Myocyte (in vitro differentiated cells): ENCODE measurements at places on chromosomes 12 and 14. TPM values are rescaled to one million over a fixed set of nuclear protein-coding genes. Genes with fewer than 3 reads are reported as not detected.

Gene KRT85
- not detected in 2 replicates for total RNA-seq

Gene ZNF605
- 8.9 and 17.3 TPM in 2 replicates for total RNA-seq

Gene DBX2
- total RNA-seq = not detected in 2 replicates

Gene FAM186B
- total RNA-seq = 0.10 and 0.27 TPM in 2 replicates

Gene TAS2R19
- 1.7 and 2.0 TPM in 2 replicates for total RNA-seq

Gene PTPRQ
- total RNA-seq = 0.47 and 0.72 TPM in 2 replicates

Gene ZFP36L1
- total RNA-seq = 194 and 260 TPM in 2 replicates

Gene SCN8A
- 7.4 and 13.7 TPM in 2 replicates for total RNA-seq

GRCh38 chr14:78029601-78030372, 140.4 kb upstream of the NRXN3 start:
- DNase-seq = no peak

DNA sequence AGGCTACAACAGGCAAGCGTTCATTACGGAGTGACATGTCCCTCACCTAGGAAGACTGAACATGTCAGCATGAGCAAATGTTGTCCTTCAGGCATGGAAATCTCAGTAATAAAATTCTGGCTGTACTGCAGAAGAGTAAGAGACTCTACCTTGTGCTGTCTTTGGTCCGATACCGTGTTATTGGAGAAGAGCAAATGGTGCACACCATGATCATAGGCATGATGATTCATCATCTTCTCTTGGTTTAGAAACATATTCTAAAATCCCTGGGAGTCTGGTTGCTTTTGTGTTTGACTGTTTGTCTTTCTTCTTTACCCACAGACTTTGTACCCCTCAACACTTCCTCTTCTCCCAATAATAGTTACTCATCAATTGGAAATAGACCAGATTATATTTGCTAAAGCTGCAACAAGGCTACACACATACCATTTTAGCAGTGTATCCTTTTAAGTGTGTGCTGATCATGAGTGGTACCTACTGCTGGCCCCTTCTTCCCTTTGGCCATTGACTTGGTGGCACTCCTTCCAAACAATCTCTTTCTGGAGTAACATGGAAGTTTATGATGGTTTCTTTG, 93.5 kb downstream of the RTN1 start:
- DNase-seq = no peak

- DNase-seq = peak; percentile 17
These were observed 440.8 kb downstream of the EGLN3 start for GRCh38 chr14:33510063-33510481.

DNA sequence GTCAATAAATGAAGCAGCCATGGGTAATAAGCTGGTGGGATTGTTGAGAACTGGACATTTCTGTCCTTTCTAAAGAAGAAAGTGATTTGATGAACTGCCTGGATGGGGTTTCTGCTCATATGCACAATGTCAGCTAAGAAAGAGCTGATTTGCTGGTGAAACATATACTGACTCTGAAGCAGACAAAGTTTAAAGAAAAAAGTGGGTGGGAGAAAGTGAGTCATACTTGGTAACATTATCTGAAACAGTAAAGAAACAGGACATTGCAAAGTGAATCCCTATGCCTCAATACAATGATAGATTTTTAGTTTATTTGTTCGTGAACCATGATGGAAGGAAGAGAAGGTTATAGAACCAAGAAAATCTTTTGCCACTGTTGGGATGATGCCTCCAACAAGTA, 95.6 kb upstream of the DNM1L start:
- DNase-seq = no peak

GRCh38 chr12:1832801-1833595, 12.6 kb downstream of the LRTM2 start:
- no peak for DNase-seq

- DNase-seq = peak; percentile 49
These were observed 34.9 kb upstream of the EML1 start for GRCh38 chr14:99758121-99758821.

DNA sequence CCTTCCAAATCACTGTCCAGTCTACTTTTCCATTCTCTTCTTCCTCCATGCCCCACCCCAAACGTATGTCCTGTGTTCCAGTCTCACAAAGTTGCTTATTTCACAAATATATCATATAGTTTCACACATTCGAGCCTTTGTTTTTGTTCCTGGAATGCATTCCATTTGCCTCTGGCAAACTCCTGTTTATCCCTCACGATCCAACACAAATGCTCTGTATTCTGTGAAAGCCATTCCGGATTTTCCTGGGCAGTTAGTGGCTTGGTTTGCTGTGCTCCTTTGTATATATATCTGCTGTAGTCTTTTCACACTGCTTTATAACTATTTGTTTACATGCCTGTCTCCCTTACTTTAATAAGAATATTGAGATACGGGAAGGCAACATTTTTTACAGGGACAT, 9.0 kb downstream of the RIC8B start:
- no peak for DNase-seq

GRCh38 chr12:112862636-112863290, 44.0 kb upstream of the OAS1 start:
- DNase-seq = peak; percentile 11

DNA sequence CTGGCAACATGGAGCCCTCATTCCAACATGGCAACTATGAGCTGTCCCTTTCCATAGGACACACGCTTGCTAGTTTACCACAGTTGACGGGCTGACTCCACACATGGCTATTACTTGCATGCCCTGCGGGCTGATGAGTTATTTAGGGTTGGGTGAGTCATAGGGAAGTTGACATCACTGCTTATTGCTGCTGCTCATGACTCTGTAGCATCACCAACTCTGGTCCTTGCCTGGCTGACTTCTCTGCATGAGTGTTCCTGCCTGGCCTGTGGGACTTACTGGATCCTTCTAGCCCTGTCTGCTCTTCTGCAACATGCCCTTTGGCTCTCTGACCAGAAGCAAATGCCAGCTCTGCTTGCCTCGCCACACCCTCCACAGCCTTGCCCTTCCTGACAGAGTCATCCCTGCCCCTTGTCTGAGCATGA, 199.5 kb downstream of the ANO6 start:
- peak; percentile 99 for DNase-seq

DNA sequence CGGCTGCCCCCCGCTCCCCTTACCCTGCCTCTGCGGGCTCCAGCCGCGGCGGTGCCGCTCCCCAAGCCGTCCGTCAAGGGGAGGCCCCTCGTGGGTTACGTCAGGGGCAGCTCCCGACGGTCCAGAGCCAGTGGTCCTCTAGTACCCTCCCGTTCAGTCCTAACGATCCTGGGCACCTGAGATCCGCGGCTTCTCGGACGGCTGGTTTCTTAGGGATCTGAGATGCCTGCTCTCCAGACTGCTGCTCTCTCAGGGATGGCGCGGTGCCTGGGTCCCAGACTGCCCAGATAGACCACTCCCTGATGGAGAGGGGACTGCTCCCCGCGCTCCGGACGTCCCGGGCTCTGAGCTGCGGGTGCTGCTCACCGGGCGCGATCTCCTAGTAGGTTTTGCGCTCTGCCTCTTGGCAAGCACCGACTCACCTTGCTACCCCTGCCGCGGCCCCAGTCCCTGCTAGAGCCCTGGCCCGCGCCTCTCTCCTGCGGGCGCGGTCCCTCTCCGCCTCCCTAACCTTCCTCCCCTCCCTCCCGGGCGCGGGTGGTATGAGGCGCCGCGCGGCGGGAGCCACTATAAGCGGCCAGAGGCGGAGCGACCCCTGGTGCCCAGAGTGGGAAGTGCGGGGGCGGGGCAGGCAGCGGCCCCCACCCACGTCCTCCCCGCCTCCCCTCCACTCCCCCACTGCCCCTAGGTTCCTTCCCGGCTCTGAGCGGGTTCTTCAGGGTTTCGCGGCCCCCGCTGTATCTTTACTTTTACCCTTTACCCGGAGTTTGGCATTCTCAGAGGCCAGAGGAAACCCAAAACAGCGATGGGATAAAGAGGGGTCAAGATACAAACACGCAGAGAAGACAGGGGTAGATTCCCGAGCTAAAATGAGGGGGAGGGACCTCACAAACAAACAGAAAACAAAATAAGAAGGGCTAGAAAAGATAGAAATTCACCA, at the start of gene C1QL4:
C1QL4 (minus strand) TSS at position 544 of the 940 bp plus-strand sequence. CDS start 711 bp downstream, outside the sequence.
- DNase-seq = peak; percentile 80

- no peak for DNase-seq
These were observed 14.3 kb upstream of the DYNC1H1 start for GRCh38 chr14:101950100-101950499.

DNA sequence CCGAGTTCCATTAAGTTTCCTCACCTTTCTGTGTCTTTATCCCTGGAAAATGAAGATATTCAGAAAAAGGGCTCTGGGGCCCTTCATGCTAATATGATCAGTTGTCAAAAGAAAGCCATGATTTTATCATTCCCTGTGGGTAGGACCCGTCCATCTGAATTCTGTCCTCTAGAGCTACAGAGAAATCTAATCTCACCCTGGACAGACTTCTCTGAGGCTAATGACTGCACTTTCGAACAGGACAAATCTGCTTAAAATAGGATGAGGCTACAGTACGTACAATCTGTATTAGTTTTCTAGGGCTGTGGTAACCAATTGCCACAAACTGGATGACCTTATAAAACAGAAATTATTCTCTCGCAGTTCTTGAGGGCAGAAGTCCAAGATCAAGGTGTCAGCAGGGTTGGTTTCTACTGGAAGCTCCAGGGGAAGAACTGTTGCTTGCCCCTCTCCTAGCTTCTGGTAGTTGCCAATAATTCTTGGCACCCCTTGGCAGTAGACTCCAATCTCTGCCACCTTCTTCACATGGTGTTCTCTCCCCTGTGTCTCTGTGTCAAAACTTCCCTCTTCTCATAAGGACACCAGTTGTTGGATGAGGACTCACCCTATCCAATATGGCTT, 1.3 kb downstream of the AK7 start:
- DNase-seq = no peak

DNA sequence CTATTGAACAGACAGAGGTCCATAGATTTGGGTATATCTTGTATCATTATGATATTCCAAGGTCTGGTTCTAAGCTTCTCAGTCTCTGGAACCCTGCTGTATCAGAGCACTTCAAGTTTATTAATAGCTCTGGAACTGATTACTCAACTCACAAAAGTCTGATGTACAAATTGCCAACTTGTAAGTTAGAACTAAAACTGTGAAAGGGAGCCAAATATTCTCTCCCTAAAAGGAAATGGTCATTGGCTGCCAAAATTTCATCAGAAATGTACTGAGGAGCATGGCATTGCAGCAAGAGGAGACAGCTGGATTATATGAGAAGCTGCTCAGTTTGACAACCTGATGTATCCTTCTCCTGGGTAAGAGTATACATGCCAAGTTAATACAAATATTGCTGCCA, 828.8 kb upstream of the SEL1L start:
- DNase-seq = no peak
